ENCODE measurements at places on chromosomes 4 and X.
A peak's percentile ranks its signal among the peaks of the same experiment; 100 is the strongest.

DNA sequence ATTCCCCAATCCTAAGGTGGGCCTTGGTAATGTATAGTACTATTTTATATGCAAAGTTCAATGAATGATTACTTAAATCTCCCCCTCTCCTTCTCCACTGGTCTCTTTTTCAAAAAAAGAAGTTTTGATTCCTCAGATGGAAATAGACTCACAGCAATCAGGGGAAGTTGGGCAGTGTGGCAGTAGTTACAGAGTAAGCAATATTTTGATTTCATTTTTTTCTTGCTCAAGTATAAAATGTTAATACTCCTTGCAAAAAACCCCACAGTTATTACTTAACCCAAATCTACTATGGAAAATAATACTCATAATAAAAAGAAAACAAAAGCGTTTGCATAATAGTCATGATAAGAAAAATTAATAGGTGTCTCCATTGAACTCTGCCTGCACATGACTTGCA is 56.9 kb upstream of the CXCL8 start:
- no peak for DNase-seq

GRCh38 chr4:104901438-104901837 is 245.2 kb upstream of the TET2 start:
- no peak for DNase-seq

DNA sequence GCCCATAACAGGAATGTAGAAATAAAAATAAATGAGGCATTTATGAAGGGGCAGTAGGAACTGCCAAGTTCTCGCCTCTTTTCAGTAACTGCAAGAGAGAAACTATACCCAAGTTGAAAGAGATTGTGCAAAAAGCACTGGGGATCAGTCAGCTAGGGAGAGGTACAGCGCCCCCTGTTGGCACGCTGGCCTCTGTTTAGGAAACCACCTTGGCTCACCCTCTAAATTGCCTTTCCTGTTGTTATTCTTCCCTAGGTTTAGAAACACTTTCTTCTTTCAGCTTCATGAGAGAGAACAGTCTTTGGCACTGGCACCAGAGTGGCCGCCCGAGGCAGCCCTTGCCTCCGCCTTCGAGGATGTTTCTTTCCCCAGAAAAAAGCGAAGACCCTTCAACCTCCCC is 348.5 kb downstream of the MID1IP1 start:
- no peak for DNase-seq

DNA sequence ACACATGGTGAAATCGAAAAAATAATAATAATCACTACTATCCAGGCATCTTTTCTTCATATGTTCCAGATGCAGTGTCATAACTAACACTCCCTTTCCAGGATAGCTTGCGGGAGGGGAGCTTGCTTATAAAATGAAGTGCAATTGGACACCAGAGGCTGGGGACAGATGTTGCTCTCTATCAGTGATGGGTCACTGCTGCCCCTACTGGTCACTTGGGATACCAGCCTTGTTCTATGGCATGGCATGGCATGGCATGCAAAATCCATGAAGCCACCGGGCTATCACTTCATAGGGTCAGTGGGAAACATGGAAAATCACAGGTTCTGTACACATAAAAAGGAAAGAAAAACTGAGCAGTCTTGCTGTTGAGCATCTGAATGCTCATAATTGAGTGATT is 168.1 kb downstream of the GLRA2 start:
- DNase-seq: peak; percentile 1

GRCh38 chr4:64014647-64015046 is 394.6 kb downstream of the TECRL start:
- no peak for DNase-seq

- no peak for DNase-seq
These were observed 440.9 kb downstream of the MID1IP1 start for GRCh38 chrX:39242187-39242586.

DNA sequence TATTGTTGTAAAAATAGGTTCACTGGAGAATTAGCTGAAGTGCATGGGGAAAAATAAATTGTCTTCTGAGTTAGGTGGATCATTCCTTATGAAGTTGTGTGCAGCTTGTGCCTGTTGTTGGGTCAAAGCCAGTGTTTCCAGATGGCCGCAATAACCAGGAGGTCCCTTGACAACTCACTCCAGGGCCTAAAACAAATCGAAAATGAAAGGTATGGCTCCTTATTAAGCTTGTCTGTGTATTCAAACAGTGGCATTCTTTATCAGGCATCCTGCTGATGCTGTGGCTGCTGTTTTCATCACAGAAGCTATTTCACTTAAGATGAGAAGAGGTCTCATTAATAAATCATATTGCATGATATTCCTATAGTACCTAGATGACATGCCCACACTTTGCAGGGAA is 80.2 kb downstream of the GRIA2 start:
- DNase-seq: no peak

DNA sequence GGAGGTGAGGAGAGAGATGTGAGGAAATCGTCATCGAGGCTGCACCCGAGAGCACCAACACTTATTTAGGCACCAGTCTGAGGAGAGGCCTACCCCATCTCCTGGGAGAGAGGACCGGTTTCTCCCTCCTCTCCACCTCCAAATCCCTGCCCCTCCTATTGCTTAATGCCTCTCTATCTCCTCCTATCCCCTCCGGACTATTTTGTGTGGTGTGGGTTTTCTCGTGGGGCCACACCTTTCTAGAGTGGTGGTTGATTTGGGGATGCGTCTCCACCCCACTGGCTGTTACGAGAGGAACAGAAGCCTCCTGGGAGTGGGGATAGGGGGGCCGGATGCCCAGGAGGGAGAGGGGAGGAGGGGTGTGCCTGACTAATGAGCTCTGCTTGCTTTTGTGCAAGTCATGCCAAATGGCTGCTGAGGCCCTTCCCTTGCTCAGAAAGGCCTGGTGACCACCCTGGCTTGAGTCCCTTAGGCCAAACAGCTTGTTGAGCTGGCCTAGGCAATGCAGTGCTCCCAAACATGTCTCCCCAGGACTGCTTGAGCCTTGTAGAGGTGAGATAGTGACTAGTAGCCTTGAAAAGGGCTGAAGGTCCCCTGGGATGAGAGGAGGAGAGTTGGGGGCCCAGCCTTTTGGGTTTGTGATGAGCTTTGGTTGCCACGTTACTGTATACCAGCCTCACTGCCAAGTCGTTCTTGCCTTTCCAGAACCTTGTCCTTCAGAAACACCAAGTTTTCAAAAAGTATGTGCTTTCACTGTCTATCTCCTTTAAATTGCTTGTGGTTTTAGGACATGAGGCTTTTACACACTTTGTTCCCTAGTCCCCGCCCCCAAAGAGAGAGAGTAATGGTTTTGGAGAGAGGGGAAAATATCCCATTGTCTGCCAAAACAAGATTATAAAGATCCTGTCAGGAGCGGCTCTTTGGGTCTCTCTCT is 1.2 kb downstream of the MSN start:
- peak; percentile 12 for DNase-seq

Data from SHP77 treated with DMSO at 0.1 percent for 48 hours (cell line).